Nephron progenitor cell (in vitro differentiated cells): ENCODE measurements at places on chromosomes 7 and 10.
A peak's percentile ranks its signal among the peaks of the same experiment; 100 is the strongest.

- DNase-seq: peak; percentile 20
These were observed 38.1 kb downstream of the FAM107B start for GRCh38 chr10:14736600-14737081.

- no peak for DNase-seq
These were observed 42.9 kb downstream of the HK1 start for GRCh38 chr10:69321039-69321715.

DNA sequence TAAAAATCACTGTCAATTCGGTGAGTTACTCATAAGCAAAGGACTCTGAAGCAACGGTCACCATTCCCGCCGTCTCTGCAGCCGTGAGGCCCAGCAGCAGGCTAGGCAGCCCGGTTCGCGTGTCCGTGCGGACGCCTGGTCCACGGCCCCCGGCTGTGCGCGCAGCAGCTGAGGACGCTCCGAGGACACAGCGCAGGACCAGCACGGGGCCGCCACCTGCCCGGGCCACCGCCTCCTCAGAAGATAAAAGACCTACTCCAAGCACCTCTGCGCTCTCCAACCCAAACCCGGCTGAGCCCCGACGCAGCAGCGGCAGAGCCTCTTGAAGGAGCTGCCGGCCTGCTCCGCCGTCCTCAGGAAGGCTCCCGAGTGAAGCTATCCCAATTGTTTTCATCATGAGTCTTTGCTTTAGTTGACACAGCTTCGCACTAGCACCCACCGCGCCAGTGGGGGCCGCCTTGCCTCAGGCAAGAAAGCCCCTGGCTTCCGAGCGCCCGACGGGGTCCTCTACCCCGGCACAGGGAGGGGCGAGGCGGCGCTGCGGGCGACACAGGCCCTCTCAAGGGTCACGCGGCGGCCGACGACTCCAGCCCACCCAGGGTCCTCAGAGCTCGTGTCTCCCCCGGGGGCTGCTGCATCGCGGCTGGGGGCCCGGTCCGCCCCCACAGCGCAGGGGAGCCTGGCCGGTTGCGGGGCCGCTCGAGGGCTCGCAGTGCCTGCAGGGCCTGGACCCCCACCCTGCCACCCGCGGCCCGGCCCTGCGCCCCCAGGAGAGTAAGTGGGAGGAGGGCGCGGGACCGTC, 16.9 kb upstream of the GPR146 start:
- DNase-seq: peak; percentile 55

DNA sequence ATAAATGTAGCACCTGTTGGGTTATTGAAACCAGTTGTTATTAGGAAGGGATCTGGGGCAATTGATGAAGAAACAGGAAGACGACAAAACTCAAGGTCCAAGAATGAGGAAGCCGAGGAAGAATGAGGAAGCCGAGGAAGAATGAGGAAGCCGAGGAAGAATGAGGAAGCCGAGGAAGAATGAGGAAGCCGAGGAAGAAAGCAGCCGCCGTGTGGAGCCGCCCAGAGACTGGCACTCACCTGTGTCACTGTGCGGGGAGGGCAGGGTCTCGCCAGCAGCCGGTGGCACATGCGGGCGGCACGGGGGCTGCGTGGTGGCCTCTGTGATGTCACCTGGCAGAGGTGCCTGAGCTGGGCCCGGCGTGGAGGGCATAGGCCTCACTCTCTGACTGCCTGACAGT, 71.1 kb upstream of the CFAP46 start:
- DNase-seq: no peak

DNA sequence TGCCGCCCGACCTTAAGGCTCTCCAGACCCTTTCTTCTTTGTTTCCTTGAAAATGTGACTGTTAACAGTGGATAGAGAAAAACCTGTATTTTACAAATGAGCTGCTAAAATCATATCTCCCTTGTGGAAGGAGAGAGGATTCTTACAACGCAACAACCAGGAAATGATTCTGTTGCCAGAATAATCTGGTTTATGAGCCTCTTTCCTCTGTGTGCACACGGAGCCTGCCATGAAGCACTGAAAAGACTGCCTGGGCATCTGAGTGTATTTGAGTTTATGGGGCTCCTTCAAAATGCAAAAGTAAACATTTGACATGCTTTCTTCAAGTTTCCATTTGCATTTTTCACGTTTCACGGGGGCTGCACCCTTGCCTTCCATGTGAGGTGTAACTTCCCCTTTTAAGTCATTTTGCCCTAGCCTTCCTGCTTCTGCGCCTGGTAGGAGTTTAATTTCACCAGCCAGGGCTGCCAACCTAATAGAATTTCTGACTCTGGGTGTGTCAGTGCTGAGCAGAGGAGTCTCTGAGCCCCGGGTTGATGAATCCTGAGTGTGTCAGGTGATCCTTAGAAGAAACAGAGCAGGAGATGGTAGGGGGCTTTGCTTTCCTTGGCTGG, 101.2 kb downstream of the GRB10 start:
- DNase-seq: no peak

DNA sequence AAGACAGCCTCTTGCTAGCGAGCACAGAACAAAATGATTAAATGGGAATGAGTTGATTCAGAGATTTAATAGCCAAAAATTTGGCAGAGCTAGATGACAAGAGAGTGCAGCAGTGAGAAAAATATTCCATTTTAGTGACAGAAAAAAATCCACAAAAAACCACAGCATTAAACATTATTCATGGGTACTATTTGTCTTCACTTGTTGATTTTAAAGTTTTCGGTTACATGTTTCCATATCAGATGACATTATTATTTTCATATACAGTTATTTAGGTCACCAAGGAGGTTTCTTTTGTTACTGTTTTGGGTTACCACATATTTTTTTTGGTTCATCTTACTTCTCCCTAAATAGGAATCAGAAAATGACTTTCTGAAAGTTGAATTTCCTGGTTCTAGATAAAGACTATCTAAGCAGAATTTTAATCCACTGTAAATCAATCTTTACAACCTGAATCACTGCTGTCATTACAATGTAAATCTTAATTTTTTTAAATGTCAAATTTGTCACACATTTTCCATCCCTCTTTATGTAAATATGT, 87.9 kb downstream of the SVIL start:
- no peak for DNase-seq

- DNase-seq: no peak
These were observed 88.0 kb downstream of the PLXDC2 start for GRCh38 chr10:19904202-19904661.

GRCh38 chr10:3197348-3198003, 24.9 kb upstream of the PITRM1 start:
- DNase-seq: peak; percentile 84

- peak; percentile 42 for DNase-seq
These were observed 29.7 kb downstream of the NUP42 start for GRCh38 chr7:23211589-23211988.

DNA sequence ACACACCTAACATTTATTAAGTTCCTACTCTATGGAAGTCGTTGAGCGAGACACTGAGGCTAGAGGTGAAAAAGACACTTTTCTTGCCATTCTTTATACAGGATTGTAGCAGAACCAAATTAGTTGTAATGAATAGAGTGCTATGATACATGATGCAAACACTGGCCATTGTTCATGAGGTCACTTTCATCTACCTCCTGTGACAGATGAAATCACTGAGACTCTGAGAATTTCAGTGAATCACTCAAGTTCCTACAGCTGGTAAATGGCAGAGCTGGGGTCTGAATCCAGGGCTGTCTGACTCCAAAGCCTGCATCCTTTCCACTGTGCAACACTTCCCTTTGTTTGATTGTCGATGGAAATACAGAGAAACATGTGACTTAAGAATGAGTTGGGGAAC, 657.6 kb downstream of the LRMDA start:
- no peak for DNase-seq

- DNase-seq: no peak
These were observed 5.7 kb upstream of the HOXA13 start for GRCh38 chr7:27205325-27206280.

DNA sequence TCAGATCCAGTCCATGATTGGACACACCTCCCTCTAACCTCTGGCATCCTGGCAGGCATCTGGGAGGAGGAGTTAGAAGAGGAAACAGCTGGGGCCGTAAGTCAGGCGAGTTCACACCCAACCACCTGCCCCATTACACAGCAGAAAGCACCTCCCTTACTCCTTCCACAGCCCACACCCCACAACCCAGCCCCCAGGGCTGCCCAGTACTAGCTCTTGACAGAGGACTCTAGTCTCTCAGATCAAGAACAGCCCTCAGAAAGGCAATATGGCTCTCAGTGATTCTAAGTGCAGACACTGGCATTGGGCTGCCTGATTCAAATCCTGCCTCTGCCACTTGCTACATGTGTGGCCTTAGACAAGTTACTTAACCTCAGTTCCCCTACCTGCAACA, 34.1 kb downstream of the KCNMA1 start:
- DNase-seq: no peak

- DNase-seq: no peak
These were observed 1.6 kb downstream of the ACHE start for GRCh38 chr7:100893910-100894721.

GRCh38 chr10:84291384-84291783, 37.0 kb upstream of the CCSER2 start:
- peak; percentile 46 for DNase-seq

DNA sequence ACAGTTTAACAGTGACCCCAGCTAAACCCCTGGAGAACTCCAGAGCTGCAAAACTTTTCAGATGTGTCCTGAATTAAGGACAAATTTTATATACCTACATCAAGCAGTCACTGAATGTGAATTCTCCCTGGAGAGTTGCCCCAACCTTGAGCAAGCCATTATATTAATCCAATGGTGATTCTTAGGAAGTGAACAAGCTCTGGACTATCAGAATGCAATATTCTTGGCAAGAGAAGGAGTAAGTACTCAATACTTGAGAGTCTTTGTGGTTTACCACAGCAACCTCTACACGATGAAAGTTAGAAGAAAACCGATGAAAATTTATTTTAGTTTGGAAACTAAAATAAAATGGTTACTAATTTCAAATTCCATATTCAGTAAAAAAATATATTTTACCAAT, 19.3 kb upstream of the ZNF365 start:
- no peak for DNase-seq

GRCh38 chr10:70991140-70992124, 103.1 kb upstream of the PCBD1 start:
- no peak for DNase-seq

DNA sequence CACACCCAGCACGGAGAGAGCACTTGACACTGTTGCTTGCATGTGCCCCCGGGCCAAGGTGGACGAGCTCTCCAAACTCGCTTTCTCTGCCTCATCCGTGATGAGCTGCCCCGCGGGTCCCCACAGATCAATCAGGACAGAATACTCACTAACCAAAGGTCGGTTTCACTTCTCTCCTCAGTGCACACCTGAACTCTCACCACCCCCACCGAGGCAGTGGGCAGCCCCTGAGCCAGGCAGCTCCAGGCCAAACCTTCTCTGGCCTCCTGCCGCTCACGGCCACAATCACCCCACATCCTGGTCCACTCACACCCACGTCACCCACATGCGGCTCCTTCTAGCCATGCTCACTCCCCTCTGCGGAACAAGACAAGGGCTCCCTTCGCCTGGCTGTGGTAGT, 443.9 kb downstream of the DNAJB6 start:
- no peak for DNase-seq

DNA sequence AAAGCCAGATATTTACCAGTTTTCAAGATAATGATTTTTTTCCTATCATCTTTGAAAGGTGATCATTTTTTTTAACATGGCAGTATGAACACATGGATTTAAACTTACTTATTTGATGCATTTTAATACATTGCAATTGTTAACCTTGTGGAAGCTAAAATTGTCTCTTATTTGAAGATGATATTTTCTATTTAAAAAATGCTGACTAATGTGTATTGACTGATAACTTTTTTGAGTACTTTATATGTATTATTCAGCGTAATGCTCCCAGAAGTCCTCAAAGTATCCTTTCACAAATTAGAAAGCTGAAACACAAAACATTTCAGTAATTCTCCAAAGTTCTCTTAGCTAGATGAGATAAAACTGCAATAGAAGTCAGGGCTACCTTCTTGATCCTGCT, 677.3 kb downstream of the NRG3 start:
- DNase-seq: no peak

DNA sequence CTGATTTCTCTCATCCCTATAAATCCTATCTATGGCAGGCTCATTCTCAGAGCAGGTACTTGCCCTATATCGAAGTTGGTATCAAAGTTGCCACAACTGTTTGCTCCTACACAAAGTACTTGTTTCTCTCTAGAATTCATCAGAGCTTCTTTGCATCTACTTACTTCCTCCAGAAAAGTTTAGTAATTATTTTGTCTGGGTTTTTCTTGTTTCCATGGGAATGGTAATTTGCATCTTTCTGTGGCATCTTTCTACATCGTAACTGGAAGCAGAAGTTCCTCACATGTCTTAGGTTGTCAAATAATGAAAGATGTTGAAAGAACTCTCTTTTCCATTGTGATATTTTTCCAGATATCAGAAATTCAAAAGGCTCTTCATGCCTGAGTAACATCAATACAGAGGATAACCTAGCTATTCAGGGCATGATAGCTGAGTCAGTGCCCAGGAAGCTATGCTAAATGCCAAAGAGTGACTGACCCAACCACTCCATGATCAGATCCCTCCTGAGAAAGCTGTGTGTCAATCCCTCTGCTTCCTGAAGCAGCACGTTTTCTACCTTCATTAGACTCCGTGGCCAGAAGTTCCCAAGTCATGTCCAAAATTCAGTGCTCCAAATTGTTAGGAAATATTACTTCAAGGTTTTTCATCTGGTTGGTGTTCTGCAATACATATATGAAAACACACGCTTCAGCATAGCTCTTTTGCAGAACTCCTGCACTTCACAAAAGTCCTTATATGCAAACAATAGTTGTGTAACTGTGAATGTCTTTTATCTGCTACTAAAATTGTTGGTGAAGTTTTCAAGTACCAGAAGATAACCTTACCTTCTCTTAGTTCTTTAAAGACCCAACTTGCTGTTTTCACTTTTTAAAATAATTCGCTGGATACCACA, 216.5 kb downstream of the VTI1A start:
- DNase-seq: no peak
